T follicular helper cell (primary cell): ENCODE measurements at places on chromosomes 6 and 20.

DNA sequence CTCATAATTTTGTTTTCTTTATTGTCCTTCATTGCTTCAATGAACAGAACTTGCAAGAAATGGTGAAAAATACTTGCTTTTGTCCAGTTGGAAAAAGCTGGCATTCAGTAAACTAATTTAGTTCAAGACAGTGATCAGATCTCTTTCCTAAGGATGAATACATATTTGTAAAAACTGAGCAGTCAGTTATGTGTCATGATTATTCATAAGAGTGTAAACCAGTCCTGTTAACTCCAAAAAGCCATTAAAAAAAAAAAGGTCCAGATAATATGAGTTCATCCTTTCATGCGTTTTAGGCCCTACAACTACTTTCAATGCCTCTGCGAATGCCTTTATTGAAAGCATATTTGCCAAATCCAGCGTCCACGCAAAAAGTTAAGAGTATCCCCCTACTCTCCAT, 609 bp downstream of the PGM3 start:
- DNase-seq, result no peak

DNA sequence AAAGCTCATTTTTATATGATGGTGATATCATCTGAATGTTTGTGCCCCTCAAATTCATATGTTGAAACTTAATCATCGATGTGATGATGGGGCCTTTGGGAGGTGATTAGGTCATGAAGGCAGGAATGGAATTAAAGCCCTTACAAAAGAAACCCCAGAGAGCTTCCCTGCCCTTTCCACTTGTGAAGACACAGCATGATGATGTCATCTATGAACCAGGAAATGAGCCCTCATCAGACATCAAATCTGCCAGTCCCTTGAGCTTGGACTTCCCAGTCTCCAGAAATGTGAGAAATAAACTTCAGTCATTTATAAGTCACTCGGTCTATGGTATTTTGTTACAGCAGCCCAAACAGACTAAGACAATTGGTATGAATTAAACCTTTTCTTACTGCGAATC, 153.1 kb downstream of the MYB start:
- DNase-seq, result no peak

GRCh38 chr6:92427453-92427852, 991.9 kb downstream of the EPHA7 start:
- no peak for DNase-seq

DNA sequence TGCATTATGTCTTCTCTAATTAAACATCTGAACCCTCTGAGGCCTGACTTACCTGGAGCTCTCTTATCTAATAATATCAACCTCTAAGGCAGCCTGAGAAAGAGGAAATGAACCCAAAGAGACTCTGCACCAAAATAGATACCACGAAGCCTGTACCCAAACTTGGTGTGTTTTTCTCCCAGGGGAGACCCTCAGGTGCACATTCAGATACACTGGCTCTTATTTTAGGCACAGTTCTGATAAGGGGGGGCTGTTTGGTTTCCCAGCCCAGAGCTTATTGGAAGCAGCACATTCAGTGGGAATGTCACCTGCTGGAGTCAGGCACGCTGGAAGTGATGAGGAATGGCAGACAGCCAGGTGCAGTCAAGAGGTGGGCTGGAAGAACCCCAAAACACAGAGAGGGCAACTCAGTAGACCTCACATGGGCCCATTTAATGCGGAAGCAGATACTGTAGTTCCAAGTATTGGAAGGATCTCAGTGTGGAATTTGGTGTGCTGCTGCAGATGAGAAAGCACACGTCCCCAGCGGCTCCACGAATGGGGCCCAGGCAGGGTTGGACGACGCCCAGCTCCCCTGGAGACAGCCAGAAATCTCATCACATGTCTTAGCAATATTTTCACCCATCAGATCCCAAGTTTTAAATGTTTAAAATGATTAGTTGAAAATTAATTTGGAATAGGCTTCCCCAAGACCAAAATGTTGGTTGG, 9.7 kb upstream of the CCR6 start:
- DNase-seq, result no peak

DNA sequence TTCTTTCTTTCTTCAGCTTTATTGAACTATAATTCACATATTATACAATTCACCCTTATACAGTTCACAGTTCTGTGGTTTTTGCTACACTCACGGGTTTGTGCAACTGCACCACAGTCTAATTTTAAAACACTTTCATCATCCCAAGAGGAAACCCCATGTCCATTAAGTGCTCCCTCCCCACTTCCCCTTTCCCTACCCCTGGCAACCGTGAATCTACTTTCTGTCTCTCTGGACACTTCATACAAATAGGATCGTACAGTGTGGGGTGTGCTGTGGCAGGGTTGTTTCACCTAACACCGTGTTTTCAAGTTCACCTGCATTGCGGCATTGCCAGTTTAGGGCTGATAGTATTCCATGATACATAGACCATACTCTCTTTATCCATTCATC, 118.8 kb downstream of the PHACTR3 start:
- no peak for DNase-seq

GRCh38 chr20:4195499-4195898, 180.1 kb upstream of the RNF24 start:
- no peak for DNase-seq

- no peak for DNase-seq
Measured at GRCh38 chr6:139173822-139174221, 38.9 kb downstream of the HECA start.

DNA sequence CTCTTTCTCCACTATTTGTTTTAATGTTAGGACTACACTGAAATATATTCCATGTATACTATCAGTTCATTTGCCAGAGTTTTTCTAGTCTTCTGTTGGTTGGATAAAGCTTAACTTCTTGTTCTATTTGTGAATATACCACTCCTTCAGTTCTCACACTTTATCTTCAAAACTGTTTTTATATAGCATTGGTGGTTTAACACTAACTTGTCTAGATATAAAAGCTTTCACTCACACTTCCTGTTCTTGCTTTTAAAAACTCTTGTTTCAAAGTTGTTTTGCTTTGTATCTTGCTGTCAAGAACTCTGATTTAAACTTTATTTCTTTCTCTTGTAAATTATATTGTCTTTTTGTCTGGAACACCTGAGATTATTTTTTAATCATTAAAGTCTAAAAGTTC, 226.8 kb upstream of the TENT5A start:
- DNase-seq, result no peak

DNA sequence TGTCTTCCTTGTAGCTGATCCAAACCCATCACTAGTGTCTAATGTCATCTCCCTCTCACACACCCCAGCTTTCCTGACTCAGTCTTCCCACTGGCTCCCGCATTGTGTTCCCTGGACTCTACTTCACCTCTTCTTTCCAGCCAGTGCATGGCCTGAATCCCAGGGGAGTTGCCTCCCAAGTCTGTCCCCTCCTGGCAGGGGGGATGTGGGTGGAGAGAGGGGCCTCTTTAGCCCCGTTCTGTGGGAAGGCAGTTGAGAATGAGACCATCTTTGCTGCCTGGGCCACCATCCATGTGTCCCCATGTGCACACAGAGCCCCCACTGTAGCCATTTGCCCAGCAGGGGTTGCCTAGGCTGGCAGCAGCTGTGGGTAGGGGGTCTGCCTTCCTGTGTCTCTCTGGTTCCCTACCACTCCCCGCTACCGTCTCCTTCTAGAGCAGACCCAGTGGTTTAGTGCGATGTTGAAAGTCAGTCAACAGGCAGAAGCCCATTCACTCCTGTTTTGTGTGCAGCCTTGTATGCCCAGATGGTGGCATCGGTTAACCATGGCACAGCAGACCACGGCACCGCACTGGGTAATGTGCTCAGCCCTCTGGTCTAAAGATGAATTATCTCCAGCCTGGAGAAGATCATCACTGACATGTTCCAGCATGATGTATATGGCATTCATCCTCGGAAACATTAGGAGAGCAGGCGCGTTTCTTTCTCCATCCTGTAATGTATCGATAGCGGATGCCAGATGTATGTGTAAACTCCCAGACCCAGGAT, 178.8 kb upstream of the SNX9 start:
- no peak for DNase-seq

DNA sequence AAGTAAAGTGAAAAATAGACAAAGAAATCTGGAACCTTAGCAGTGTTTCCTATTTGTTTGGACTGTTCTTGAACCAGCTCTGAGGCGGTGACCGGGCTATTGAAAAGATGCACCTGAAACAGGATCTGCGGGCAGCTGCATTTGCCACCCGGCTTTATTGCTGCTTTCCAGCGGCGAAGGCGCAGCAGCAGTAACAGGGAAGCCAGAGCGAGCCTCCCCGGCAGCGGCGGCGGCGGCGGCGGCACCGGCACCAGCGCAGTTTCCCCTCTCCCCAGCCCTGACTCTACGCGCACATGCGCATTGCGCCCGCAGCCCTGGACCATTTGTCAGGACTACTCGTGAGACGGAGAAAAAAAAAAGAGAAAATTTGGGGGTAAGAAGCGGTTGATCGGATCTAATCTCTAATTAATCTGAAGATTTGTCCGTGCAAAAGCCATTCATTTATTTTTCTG, at the start of gene L3MBTL3:
Gene L3MBTL3 (plus strand): TSS at position 290 of the 452 bp plus-strand sequence. CDS start 24,119 bp downstream, outside the sequence.
- peak; percentile 82 for DNase-seq

- no peak for DNase-seq
Measured at GRCh38 chr20:51458751-51459439, 83.6 kb downstream of the NFATC2 start.

DNA sequence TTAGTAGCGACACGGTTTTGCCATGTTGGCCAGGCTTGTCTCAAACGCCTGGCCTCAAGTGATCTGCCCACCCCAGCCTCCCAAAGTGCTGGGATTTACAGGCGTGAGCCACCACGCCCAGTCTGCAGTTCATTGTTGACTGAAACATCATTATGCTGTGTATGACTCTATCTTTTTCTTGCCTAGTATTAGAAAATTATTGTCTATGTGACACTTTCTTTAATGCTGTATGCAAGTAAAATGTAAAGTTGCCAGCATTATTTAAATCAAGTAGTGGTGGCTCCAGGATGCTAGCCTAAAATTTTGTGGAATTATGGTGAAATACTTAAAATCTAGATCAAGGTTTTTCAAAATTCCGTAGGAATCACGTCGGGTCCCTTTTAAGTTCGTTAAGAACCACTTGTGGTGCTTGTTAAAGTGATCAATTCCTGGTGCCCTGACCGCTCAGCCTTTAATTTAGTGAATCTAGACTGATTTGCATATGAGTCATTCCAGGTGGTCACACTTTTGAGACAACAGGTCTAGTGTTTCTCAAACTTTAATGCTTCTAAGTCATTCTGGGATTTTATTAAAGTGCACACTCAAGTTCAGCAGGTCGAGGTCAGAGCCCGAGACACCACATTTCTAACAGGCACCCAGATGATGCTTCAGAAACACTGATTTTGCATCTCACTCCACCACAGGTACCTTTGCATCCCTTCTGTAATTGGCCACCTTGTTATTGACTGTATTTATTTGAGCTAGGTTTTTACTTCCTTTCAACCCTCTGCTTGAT, 132.6 kb upstream of the MTHFD1L start:
- DNase-seq, result no peak

DNA sequence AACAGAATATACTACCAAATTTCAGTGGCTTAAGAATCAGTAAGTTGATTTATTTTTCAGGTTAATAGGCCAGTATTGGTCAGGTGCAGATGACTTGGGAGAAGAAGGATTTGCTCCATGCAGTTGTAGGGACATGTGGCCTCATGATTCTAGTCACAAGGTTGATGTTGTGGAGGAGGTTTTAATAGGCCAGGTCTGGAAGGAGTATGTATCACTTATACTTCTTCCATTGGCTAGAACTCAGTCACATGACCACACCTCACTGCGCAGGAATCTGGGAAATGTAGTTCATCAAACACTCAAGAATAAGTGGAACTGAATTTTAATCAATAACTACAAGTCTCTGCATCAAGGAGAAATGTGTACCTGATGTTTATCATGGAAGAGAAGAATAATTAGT, 281.5 kb upstream of the QKI start:
- DNase-seq, result no peak

- no peak for DNase-seq
Measured at GRCh38 chr6:63597141-63598048, 25.1 kb downstream of the LOC128125822 start.

DNA sequence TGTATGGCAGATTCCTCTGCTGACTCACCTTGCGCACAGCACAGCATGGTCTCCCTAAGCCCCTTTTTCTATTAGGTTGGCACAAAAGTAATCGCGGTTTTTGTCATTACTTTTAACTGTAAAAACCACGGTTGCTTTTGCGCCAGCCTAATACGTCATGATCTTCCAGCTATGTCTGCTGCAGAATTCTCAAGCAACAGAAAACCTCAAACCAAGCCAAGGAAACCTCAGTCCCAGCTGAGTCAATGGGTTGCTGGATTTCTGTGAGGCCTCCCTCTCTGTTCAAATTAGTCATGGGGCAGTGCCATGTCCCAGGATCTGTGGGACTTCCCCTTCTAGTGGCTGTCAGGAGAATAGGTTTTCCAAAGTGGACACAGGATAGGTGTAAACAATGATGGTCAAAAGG, 15.7 kb upstream of the ENPP1 start:
- DNase-seq, result no peak

DNA sequence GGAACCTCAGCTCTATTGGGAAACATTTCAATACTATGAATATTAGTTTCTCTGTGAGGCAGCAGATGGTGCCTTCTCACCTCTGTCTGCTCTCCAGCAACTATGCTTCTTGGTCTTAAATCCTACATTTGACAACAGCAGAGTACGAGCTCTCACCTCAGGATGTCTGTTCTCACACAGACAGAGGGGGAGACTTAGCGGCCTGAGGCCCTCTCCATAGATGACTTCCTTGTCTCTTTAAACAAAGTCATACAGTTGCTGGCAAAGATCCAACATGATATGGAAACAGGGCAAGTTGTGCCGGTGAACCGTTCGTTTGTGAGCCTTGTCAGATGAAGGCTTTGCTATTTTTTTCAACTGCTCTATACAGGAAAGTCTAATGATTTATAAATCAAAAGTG, 43.7 kb upstream of the GABRR1 start:
- no peak for DNase-seq

DNA sequence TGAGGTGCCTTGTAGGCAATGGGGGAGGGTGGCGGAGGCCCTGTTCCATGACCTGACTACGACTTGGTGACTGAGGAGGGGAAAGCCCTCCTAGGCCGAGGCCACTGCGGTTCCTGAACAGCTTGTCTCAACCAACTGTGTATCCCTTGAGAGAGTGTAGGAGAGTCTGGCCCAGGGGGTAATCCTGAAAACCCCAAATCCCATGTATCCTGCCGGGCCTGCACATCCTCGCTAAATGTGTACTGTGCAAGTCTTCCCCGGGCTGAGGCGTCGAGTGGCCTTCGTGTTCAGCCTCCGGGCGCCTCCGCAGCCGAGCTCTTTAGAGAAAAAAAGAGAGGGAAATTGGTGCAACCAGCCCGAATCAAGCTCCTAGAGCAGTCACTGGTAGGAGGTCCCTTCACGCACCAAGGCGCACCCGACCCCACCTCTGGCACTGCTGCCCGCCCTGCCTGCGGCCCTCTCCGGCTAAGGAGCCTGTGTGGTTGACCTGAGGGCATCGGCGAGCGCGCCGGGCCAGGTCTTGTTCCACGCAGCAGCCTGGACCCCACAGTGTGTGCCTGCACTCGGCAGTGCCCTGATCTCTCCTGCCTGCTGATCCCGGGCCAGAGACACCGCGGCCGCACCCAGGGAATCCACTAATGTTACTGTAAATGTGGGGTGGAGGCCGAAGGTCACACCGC, 7.3 kb downstream of the SIM1 start:
- DNase-seq, result no peak

GRCh38 chr6:120587381-120587780, 746.9 kb downstream of the TBC1D32 start:
- no peak for DNase-seq

GRCh38 chr6:110355727-110356126, 2.4 kb downstream of the METTL24 start:
- DNase-seq, result no peak
